Fibroblast of skin of scalp (primary cell): ENCODE measurements at places on chromosomes 12 and 14.

GRCh38 chr14:19947413-19948090 lies 16.8 kb downstream of the OR4K1 start:
- no peak for DNase-seq

GRCh38 chr12:59583003-59583712 lies 12.7 kb upstream of the SLC16A7 start:
- DNase-seq, result no peak

DNA sequence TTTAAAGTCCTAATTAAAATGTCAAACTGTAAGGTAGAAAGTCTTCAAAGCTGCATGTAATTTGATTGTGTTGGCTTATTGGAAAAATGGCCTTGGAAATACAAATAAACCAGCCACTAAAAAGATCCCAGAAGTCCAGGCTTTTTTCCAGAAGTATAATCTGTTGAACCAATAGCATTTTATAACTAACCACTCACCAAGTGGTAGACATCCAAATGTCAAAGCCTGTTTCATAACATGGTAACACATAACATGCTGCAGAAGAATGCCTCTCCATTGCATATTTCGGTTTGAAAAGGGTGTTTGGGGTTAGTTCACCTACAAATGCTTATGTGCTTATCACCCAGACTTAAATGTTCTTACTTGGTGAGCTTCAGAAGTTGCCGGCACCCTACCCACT lies 183.7 kb upstream of the DIO2 start:
- no peak for DNase-seq

DNA sequence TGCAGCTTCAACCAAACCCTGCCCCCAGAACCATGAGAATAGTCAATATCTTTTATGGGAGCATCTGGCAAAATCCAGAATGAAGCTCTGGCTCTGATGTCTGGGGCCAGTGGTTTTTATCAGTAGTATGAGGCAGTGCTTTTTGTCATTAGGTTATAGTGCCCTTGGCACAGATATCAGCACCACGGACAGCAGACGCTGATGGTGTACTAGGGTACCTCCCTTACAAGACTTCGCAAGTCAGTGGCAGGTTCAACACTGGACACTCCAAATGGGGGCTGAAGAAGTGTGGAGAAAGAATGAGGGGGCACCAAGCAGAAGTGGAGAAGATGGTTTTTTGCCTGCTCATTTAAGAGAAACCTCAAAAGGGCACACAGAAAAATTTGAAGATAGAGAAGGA lies 68.2 kb upstream of the E2F7 start:
- peak; percentile 73 for DNase-seq

DNA sequence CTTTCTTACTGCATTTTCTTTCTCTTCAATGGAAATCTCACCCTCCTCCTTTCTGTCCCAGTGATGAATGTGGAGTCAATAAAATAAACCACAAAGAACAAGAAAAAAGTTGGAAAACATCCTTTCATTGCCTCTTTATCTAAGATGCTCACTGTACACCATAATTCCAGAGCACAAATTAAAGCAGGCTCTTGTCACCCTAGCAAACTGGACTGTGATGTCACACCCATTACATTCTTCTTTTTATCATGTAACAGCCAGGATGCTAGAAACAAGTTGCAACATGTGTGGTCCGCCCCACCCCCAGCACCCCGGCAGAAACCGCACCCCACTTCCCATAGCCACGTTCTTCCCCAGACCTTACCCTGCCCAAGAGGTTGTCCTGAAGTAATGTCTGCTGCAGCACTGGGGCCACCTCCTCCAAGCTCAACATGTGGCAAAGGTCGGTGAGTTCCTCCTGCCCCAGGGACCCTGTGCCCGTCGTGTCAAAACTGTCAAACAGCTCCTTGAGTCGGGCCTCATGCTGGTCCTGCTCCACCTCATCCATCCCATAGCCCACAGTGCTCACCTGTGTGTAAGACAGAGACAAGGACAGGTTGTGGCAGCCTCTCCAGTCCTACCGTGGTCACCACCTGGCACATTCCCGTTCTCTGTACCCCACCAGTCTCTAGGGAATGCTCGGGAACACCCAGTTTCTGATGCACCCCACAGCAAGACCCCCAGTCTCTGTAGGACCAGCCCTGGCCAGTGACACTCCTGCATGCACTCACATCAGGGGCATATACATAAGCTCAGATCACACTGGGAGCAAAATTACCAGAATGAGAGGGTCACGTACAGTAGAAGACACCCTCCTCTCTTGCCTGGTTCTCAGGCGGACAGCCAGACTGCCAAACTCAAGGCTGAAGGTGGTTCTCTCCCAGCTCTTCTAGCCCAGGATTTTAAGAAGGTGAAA lies 9.2 kb downstream of the NIN start:
- peak; percentile 29 for DNase-seq

- peak; percentile 44 for DNase-seq
Observed at GRCh38 chr12:42807766-42808165, 218.2 kb upstream of the PRICKLE1 start.

GRCh38 chr12:12606781-12607589 lies 4.7 kb upstream of the CREBL2 start:
- DNase-seq, result peak; percentile 47

GRCh38 chr12:48336061-48336460 lies 14.7 kb downstream of the ZNF641 start:
- DNase-seq, result no peak

GRCh38 chr14:58607131-58607951 lies 30.4 kb upstream of the DACT1 start:
- no peak for DNase-seq

DNA sequence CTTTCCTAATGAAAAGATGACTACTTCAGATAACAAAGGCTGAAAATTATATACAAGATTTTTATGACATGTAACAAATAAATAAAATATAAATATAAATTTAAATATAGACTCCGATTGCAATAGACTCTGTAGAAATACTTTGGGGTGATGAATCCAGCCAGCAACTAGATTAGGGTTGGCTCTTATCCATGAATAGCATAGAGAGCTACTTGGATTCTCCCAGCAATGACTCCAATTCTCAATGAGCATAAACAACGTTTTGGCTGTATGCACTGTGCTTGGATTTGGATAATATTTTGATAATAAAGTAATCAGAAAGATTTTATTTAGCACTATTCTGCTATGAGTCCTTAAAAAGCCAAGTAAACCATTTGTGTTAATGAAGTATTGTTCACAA lies 58.0 kb upstream of the LRFN5 start:
- DNase-seq, result peak; percentile 12

DNA sequence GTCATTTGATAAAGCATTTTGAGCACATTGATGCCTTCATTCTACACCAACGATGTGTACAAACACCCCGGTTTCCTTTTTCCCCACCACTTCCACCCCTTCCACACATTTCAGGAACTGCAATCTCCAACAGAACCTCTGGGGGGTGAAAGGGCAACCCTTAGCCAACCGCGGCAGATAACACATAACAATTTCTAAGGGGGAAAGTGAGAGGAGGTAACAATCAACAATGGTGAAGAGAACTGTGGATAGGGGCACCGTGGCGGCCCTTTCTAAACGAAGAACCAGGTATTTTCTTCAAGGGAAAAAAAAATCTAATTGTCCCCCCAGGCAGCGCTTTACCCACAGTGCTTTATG lies 1.1 kb downstream of the KITLG start:
- peak; percentile 52 for DNase-seq

DNA sequence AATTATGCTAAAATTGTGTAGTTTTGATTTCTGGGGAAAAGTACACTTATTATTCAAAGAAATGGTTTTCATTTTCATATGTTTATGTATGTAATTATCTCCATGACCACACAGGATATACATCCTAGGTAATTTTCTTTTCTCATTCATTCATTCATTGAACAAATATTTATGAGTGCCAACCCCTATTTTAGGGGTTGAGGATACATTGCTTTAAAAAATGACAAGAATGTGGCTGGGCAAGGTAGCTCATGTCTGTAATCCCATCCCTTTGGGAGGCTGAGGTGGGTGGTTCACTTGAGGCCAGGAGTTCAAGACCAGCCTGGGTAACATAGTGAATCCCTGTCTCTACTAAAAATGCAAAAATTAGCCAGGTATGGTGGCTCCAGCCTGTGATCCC lies 40.9 kb downstream of the SGPP1 start:
- DNase-seq, result no peak

DNA sequence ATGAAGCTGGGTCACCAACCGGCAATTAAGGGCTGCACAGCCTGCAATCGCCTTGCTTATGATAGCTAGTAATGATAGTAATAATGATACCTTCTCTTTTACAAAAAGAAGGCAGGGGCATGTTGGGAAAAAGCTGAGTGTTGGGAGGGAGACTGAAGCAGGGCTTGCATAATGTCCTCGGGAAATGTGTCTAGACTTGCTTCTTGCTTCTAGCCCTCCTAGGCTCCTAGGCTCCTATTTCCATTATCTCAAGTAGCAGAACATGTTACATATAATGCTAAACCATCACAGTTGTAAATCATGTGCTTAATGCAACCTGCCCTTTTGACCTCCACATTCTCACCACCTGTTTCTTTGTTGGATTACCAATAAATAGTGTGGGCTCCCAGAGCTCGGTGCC lies 18.7 kb downstream of the RERGL start:
- DNase-seq, result no peak

DNA sequence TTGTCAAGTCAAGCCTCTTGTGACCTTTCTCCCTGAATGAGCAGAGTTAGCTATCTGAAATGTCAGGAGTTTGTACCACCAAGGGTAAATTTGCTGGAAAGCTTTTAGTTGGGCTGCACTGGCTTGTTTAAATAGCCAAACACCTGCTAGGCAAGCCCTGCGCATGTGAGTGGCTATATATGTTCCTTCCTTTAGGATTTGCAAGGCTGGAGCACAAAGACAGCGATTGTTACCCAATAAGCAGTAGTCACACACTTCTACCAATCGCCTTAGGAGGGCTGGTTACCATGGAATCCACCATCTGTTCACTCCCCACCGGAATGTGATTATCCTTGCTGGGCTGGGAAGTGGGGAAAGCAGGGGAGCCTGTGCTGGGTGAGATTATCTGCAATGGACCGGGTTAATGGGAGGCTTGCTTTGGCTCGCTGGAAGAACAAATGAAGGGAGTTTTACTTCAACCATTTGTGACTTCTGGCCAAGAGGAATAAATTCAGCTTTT lies 102.5 kb downstream of the FGD4 start:
- peak; percentile 56 for DNase-seq
